IPS-NIHi11 (cell line): ENCODE measurements at places on chromosomes 2 and 18.

GRCh38 chr2:86032861-86033595 lies 72.7 kb downstream of the POLR1A start:
- no peak for DNase-seq

DNA sequence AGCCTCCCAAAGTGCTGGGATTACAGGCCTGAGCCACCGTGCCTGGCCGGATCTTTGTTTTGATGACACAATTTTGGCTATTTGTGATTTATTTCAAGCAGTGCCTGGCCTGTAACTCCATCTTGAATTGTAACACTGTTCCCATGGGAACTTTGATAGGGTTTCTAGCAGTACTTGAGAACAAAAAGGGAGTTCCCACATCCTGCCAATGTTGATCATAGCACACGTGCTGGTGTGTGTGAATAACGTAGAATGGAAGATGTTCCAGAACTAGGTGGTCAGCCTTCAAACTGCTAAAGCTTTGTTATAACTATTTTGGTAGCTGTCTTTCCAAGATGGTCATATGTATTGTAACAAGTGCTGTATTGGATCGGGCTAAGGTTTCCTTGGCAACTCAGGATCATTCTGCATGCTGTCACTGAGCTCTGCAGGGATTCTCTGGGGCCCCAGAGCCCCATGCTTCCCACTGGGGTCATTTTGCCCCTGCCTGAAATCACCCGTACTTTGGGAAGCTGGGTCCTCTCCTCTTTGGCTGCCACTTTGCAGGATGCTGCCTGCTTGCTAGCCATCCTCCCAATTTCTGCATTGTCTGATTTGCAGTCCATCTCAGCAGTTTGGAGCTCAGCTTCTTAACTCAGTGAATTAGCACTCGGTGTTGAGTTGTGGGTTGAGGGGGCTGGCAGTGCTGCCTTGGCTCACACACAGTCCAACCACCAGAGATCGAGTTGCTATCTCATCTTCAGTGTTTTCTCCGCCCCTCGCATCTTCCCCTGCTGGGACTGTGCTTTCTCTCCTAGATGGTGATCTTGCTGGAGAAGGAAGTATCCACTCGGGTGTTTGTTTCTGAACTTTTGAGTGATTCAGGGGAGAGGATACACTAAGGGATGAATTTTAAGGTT lies 26.8 kb downstream of the SH3RF3 start:
- peak; percentile 38 for DNase-seq

DNA sequence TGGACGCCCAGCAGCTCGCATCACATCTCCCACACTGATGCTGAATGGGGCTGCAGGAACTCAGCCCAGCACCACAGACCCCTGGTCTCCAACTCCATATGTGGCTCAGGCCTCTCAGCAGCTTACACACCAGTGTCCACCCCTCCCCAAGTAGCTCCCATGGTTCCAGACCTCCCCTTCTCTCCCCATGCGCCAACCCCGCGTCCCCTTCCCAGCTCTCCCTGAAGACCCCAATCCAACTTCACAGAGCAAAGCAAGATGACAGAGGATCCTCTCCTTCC lies 188.9 kb downstream of the SH3BP4 start:
- no peak for DNase-seq

DNA sequence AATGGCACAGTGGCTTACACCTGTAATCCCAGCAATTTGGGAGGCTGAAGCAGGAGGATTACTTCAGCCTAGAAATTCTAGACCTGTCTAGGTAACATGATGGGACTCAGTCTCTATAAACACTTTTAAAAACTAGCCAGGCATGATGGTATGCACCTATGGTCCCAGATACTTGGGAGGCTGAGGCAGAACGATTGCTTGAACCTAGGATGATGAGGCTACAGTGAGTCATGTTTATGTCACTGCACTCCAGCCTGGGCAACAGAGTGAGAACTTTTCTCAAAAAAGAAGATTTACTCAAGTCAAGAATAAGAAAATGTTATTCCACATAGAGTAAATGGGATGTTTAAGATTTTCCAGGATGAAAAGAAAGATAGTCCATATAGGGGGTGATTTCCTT lies 158.6 kb downstream of the HNMT start:
- no peak for DNase-seq

DNA sequence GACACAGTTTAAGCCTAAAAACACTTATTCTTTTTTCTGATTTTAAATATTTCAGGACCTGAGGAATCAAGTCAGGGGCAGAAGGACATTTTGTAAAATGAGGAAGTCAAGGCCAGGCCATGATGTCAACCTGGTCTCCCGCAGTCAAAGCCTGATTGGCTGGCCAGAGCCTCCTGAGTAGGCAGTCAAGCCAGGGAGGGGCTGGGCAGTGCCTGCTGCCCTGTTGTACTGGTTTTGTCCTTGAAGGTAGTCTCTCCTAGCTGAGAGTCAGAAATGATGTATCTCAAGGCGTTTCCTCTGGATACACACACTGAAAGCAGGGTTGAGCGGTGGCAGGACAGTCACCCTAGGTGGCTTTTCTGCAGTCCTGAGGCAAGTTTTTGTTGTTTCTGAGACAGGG lies 19.8 kb downstream of the CCT7 start:
- DNase-seq: no peak

- no peak for DNase-seq
Observed at GRCh38 chr2:240166191-240166590, 25.7 kb upstream of the OTOS start.

- peak; percentile 32 for DNase-seq
Observed at GRCh38 chr2:36356298-36356989, 866 bp downstream of the CRIM1 start.

- peak; percentile 17 for DNase-seq
Observed at GRCh38 chr2:220044383-220044782, 417.0 kb downstream of the SLC4A3 start.

DNA sequence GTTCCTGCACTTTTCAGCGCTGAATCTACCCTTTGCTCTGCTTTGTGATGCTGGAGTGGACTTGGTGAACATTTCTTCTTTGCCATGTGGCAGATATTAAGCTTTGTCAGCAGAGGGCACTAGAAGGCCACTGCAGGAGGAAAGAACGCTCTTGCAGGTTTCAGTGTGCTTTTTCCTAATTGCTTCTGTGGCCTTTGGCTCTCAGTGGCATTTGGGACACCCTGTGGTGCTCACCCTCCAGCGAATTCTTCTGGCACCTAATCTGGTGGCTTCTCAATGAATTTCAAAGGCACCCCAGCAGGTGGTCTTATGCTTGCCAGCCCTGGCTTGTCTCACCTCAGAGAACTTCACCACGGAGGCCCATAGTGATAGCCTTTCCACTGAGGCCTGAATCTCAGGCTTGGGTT lies 146.7 kb downstream of the MYO3B start:
- DNase-seq: peak; percentile 70

GRCh38 chr2:203857656-203858055 lies 9.9 kb upstream of the CTLA4 start:
- DNase-seq: no peak

- peak; percentile 14 for DNase-seq
Observed at GRCh38 chr2:67797801-67798540, 264.8 kb downstream of the C1D start.

DNA sequence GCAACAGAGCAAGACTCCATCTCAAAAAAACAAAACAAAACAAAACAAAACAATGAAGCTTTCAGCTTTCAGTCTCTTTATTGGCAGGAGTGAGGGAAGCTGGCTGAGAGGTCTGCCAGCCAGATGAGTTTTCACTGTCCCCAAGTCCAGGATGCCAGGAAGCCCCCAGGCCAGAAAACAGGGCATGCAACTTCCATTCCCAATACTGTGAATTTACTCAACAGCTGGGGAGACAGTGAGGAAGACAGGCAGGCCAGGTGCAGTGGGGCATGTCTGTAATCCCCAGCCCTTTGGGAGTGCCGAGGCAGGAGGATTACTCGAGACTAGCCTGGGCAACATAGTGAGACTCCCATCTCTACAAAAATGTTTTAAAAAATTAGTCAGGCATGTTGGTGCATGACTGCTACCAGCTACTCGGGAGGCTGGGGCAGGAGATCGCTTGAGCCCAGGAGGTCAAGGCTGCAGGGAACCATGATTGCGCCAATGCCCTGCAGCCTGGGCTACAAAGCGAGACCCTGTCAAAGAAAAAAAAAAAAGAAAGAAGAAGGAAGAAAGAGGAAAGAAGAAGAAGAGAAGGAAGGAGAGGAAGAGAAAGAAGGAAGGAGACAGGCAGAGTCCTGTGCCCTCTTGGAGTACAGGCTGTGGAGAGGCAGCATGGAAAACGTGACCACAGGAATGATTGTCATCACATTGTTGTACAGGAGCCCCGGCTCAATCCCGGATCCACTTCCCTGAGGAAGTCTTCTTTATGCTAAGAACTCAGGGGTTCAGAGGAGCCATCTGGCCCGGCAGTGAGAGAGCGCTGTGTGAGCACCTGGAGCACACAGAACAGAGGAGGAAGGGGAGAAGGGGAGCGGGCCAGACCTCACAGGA lies 29.2 kb upstream of the POMC start:
- DNase-seq: no peak

- no peak for DNase-seq
Observed at GRCh38 chr2:17863539-17863938, 14.9 kb upstream of the KCNS3 start.

DNA sequence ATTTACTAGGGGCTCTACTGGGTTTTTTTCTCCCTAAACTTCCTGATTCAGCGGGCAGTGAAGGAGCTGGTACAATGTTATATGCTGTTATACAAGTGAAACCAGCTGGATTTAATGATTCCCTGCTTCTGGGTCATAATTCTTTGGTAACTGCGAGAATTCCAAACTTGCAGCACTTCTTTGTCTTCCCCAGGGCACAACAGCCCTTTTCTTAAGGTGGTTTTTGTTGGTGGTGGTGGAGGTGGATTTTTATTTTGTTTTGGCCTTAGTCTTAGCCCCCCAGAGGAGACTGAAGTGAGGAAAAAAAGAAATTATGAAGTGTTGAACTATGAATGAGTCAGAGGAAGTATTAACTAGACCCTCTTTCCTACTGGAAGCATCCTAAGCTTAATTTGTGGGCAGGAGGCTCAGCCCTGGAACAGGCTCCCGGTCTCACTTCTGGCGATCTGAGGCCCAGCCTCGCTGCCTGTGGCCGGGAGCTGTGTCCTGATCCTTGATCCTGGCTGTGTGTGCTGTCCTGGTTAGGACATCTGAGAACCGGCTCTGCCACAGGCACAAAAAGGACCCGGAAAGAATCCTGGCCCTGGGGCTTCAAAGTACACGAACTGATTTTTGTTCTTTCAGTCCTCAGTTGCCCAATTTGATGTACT lies 141.9 kb downstream of the LYPD6B start:
- no peak for DNase-seq

DNA sequence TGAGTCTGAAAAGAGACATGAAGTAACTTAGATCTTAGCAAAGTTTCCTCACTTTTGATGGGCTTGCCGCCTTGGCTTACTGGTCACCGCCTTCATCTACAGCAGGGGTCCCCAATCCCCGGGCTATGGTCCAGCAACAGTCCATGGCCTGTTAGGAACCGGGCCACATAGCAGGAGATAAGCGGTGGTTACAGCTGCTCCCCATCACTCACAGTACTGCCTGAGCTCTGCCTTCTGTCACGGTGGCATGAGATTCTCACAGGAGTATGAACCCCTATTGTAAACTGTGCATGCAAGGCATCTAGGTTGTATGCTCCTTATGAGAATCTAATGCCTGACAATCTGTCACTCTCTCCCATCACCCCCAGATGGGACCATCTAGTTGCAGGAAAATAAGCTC lies 72.9 kb downstream of the BIN1 start:
- DNase-seq: no peak

DNA sequence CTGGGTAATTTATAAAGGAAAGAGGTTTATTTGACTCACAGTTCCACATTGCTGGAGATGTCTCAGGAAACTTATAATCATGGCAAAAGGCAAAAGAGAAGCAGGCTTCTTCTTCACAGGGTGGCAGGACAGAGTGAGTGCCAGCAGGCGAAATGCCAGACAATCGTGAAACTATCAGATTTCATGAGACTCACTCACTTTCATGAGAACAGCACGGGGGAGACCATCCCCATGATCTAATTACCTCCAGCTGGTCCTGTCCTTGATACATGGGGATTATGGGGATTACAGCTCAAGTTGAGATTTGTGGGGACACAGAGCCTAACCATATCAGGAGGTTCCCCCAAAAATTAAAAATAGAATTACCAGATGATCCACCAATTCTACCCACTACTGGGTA lies 675.5 kb upstream of the SLC8A1 start:
- no peak for DNase-seq

DNA sequence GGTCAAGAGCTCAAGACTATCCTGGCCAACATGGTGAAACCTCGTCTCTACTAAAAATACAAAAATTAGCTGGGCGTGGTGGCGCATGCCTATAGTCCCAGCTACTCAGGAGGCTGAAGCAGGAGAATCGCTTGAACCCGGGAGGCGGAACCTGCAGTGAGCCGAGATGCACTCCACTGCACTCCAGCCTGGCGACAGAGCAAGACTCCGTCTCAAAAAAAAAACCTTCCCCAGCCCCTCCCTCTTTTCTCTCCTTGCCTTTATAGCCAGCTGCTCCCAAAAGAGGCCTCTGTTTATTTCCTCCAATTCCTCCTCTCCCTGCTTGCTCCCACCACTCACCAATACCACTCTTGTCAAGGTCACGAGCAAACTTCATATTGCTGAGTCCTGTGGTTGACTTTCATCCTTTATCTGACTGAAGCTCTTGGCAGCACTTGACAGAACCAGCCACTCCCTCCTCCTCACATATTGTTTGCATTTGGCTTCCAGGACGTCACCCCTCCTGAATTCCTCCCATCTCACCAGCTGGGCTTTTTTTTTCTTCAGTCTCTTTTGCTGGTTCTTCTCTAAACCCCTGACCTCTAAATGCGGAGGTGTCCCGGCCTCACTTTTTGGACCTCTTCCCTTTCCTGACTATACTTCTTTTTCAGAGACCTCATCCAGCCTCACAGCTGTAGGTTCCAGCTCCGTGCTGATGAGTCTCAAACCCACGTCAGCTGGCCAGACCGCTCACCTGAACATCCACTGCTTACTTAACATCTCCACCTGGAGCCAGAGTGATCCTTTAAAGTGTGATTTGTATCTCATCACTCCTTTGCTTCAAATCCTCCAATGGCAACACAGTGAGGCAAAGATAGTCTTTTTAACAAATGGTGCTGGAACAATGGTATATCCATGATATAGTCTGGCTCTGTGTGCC lies 84.6 kb upstream of the CAB39 start:
- no peak for DNase-seq

GRCh38 chr2:119674711-119675500 lies 4.1 kb upstream of the TMEM177 start:
- DNase-seq: no peak

- no peak for DNase-seq
Observed at GRCh38 chr2:215110918-215111317, 27.5 kb downstream of the ABCA12 start.

- no peak for DNase-seq
Observed at GRCh38 chr18:48184118-48184517, 225.1 kb downstream of the ZBTB7C start.

GRCh38 chr18:78699499-78699898 lies 280.1 kb upstream of the SALL3 start:
- no peak for DNase-seq
